GM23248 (cell line): ENCODE measurements at places on chromosomes 11 and 22. TPM values are rescaled to one million over a fixed set of nuclear protein-coding genes. Genes with fewer than 3 reads are reported as not detected.

DNA sequence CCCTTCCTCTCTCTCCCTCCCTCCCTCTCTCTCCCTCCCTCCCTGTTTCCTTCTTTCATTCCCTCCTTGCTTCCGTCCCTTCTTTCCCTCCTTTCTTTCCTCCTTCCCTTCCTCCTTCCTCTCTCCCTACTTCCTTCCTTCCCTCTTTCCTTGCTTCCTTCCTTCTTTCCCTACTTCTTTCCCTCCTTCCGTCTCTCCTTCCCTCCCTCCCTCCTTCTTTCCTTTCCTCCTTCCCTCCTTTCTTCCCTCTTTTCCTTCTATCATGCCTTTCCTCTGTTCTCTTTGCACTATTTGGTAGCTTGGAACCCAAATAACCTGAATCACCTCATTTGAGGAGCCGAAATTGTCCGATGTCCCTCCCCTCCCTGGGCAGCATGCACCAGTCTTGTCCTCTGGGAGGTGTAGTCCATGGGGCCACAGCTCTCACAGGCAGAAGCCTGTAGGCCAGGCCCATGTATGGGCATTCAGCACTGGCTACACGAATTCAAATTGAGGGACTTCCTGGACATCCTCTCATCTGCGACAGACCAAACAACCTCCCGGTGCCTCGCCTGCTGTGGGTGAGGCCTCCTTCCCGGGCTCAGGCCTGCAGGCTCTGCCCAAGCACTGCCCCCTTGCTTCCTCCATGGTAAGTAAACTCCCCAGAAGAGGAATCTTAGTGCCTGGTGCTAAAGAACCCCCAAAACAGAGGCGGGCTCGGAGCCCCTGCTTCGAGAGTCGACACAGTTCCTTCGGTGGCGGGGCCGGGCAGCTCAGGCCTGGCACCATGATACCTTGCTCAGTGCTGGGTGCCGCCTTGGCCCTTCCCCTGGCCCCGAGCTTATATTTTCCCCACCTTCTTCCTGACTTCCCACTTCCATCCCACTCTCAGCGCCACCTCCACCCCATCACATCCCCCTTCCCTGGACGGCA is 454.1 kb upstream of the CADM1 start:
- DNase-seq = no peak

- no peak for DNase-seq
Observed at GRCh38 chr22:44951510-44951816, 58.3 kb downstream of the PHF21B start.

- no peak for DNase-seq
Observed at GRCh38 chr11:109184376-109184775, 237.6 kb upstream of the C11orf87 start.

DNA sequence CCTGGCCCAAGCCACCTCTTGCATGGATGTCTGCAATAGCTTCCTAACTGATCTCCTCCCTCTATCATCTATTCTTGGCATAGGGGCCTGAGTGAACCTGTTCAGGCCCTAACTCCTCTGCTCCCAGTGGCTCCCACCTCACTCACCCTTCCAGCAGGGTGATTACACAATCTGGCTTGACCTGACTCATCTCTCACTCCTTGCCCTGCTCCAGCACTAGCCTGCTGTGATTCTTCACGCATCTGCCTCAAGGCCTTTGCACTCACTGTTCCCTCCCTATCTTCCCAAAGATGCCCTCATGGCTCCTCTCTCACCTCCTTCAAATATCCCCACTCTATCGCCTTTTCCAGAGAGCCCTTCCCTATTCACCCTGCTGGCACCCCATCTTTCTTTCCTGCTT is 10.5 kb downstream of the SCN4B start:
- peak; percentile 64 for DNase-seq

- no peak for DNase-seq
Observed at GRCh38 chr11:77909277-77909676, 85.2 kb downstream of the INTS4 start.

Gene SFI1
- total RNA-seq = 17.5 and 21.6 TPM in 2 replicates

Gene OR51M1
- not detected in 2 replicates for total RNA-seq

Gene PNPLA5
- total RNA-seq = not detected in 2 replicates
